ENCODE measurements at places on chromosomes 12 and 14.

- DNase-seq: no peak
Measured at GRCh38 chr12:13230500-13230899, 34.0 kb downstream of the EMP1 start.

GRCh38 chr12:64105026-64105425 lies 117.1 kb downstream of the KICS2 start:
- DNase-seq: no peak

DNA sequence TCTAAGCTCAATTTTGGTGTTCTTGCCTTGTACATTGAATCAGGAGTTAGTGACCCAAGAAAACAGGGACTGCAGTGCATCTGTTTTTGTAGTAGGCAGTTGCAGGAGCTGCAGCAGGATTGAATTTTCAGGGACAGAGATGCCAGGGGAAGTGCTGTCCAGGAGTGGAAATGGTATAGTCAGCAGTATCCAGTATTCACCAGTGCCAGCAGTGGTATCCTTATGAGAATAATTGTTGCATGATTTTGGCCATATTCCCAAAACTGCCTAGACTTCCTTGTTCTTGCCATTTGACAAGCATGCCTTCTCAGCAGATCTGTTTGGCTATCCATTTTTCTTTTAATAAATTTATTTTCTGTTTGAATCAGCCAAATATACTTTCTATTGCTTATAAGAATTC lies 18.6 kb upstream of the ABCD2 start:
- DNase-seq: no peak

GRCh38 chr12:124496584-124496983 lies 70.8 kb downstream of the NCOR2 start:
- DNase-seq: no peak

- no peak for DNase-seq
Measured at GRCh38 chr14:95125915-95126314, 31.4 kb downstream of the DICER1 start.

GRCh38 chr12:82510386-82510785 lies 152.1 kb downstream of the METTL25 start:
- DNase-seq: no peak

GRCh38 chr14:96442355-96442754 lies 50.4 kb downstream of the AK7 start:
- no peak for DNase-seq

DNA sequence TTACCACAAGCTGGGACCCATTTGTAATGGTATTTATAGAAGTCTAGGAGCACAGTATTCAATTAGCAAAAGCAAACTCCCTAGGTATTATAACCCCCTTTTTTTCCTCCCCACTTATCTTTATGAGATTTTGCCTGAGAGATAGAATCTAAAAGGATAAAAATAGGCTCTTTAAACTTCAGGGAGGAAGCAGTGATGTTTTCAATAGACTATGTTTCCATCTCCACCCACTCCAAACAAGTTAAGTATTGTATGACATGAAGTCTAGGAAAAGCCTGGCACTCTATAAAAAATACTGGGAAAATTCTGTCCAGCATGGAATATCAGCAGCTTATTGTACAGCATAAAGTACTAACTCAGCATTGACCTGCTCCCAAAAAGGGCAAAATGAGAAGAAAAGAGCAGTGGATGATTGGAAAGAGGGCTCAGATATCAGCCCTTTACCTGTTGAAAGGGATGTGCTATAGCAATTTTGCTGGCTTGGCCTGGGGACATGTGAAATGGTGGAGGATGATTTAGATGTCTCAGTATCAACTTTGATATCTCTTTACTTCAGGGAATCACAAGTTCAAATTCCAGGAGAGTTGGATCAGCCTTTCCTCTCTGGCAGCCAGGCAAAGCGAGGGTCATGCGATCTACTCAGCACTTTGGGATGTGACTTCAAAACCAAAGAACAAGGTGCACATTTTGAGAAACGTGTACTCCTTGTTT lies 72.4 kb downstream of the IGF1 start:
- DNase-seq: no peak

DNA sequence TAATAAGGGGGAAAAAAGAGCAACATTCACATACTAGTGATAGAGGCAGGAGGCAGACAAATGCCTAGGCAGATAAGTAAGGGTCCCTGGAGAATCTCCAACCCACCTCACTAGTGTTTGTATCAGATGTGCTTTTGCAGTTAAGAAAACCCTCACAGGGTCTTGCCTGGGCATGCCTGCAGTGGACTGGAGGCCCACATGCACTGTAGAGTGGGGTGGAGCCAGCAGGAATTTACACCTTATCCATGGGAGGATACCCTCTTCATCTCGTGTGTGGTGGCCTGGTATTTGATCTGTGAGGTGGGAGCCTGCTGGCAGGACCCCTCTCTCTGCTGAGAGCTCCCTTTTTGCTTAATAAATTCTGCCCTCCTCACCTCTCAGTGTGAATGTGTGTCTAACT lies 238.0 kb upstream of the SLC16A7 start:
- peak; percentile 19 for DNase-seq

GRCh38 chr12:120257041-120257821 lies 8.3 kb downstream of the PXN start:
- DNase-seq: no peak

GRCh38 chr12:31590642-31591379 lies at the start of gene DENND5B:
DENND5B (minus strand) TSS chr12:31591136; CDS start chr12:31590832, 304 bp downstream.
- peak; percentile 94 for DNase-seq

- DNase-seq: no peak
Measured at GRCh38 chr12:132176920-132177551, 32.8 kb downstream of the NOC4L start.

- no peak for DNase-seq
Measured at GRCh38 chr12:67630373-67631088, 18.0 kb upstream of the DYRK2 start.

GRCh38 chr12:38543151-38543550 lies 226.6 kb downstream of the ALG10B start:
- DNase-seq: peak; percentile 17

- no peak for DNase-seq
Measured at GRCh38 chr14:68111097-68111852, 291.7 kb downstream of the RAD51B start.
